ENCODE measurements at places on chromosomes 6 and 20. TPM values are rescaled to one million over a fixed set of nuclear protein-coding genes. Genes with fewer than 3 reads are reported as not detected.

- H3K4me3 ChIP-seq: no peak overlapping the region
- no peak for DNase-seq
- H3K36me3 ChIP-seq: peaks cover 1% of the 10 kb centered on the region
- no peaks in the 10 kb centered on the region for H3K27me3 ChIP-seq
Measured at GRCh38 chr6:42791706-42792320, 10.0 kb downstream of the BICRAL start.

ZC2HC1B gene
- not detected for polyA plus RNA-seq

- H3K27ac ChIP-seq: peak overlapping the region; percentile 90
- H3K4me3 ChIP-seq: peak overlapping the region; percentile 90
- peaks cover 16% of the 10 kb centered on the region for H3K4me1 ChIP-seq
- H3K36me3 ChIP-seq: peaks cover 6% of the 10 kb centered on the region
- DNase-seq: no peak
Measured at GRCh38 chr20:44475372-44475693, 341 bp upstream of the TTPAL start.

GRCh38 chr6:9977411-9977810 lies 437.5 kb downstream of the TFAP2A start:
- H3K4me3 ChIP-seq: no peak overlapping the region
- DNase-seq: no peak
- H3K36me3 ChIP-seq: no peaks in the 10 kb centered on the region
- no peaks in the 10 kb centered on the region for H3K27me3 ChIP-seq

DNA sequence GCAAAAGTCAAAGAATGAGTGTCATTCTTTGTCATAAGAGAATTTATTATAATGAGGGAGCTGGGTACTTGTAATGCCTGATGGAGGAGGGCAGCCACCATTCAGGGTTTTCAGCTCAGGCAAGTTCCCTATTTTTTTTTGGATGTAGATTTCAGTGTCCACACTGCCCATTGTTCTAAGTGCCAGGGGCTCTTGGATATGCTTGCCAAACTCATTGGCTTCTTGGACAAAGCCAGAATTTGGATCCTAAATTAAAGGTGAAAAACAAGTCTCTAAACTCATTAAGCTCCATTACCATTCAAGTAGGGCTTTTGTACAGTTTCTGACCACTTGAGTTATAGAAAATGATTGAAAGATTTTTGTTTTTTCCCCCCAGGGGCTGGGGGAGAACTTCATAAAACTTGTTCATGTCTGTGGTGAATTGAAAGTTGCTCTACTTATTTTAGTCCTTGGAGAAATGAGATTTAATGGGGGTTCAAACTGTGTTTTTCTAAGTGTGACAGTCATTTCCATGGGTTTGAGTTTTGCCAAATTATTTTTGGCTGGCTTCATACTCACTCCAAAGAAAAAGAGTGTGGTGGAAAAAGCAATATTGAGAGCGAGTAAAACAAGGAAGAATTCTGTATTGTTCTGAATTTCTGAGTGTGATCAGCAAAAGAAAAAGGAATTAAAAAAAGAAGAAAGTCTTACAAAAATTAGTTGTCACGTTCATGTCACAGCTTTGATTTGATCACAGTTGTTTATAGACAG lies 46.0 kb downstream of the TIAM2 start:
- H3K27me3 ChIP-seq: no peaks in the 10 kb centered on the region
- no peak for DNase-seq
- no peaks in the 10 kb centered on the region for H3K36me3 ChIP-seq
- no peaks in the 10 kb centered on the region for H3K4me1 ChIP-seq

GRCh38 chr20:3759884-3760283 lies 7.7 kb downstream of the ADISSP start:
- H3K4me1 ChIP-seq: no peaks in the 10 kb centered on the region
- no peaks in the 10 kb centered on the region for H3K27me3 ChIP-seq
- H3K27ac ChIP-seq: no peak overlapping the region

DNA sequence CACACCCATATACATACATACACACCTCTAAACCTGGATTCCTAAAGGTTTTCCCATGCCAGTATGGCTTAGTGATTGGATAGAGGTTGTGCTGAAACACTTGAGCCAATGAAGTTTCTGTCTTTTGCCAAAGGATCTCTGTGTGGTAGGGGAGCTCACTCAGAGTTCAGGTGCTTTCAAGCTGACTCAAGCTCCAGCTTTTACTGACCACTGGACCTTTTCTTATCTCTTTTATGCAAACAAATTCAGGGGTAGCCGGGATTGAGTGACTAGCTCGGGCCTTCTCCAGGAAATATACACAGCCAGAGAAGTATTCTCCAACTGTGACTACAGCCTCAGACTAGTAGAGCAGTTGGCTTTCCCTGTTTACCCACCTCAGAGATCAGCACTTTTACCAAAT lies 21.5 kb upstream of the DSE start:
- H3K27ac ChIP-seq: no peak overlapping the region
- H3K4me3 ChIP-seq: no peak overlapping the region
- no peak for DNase-seq
- no peaks in the 10 kb centered on the region for H3K36me3 ChIP-seq
- peaks cover 6% of the 10 kb centered on the region for H3K4me1 ChIP-seq

DNA sequence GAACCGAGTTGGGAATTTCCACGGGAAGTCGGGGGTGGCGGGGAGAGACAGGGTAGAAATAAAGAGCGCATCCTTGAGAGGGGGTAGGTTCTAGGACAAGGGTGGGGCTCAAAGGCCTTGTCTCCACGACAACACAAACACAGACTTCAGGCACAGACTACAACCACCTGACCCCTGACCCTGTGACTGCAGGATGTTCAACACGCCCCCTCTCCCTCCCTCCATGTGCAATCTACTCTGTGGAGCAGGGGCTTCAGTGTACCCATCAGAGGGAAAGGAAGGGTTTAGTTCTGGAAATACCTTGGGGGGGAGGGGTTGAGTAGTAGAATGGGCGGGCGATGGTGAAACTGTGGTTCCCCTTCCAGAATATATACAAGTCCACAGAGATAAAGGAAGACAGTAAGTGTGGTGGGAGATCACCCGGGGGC lies 651 bp upstream of the TAPBP start:
- H3K36me3 ChIP-seq: peaks cover 17% of the 10 kb centered on the region
- H3K4me3 ChIP-seq: peak overlapping the region; percentile 95
- H3K4me1 ChIP-seq: peaks cover 26% of the 10 kb centered on the region
- DNase-seq: no peak
- H3K27ac ChIP-seq: peak overlapping the region; percentile 96

DNA sequence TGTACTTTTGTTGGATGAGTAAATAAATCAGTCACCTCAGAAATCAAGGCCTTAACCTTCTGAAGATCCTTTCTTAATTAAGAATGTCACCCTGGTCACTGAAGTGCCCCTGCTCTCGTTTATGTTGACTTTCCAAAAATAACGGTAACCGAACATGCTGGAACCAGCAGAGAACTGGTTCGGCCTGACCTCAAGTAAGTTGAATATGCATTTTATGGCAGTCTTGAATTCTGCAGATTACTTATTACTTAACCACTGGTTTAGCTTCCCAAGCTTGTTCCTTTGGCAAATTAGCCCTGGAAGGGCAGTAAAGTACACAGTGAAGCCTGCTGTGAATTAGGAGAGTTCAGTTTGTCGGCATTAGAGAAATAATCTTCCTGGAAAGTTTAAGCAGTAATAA lies 12.2 kb downstream of the MAPRE1 start:
- no peak overlapping the region for H3K4me3 ChIP-seq
- no peaks in the 10 kb centered on the region for H3K4me1 ChIP-seq
- peaks cover 9% of the 10 kb centered on the region for H3K36me3 ChIP-seq
- no peak overlapping the region for H3K27ac ChIP-seq

DNA sequence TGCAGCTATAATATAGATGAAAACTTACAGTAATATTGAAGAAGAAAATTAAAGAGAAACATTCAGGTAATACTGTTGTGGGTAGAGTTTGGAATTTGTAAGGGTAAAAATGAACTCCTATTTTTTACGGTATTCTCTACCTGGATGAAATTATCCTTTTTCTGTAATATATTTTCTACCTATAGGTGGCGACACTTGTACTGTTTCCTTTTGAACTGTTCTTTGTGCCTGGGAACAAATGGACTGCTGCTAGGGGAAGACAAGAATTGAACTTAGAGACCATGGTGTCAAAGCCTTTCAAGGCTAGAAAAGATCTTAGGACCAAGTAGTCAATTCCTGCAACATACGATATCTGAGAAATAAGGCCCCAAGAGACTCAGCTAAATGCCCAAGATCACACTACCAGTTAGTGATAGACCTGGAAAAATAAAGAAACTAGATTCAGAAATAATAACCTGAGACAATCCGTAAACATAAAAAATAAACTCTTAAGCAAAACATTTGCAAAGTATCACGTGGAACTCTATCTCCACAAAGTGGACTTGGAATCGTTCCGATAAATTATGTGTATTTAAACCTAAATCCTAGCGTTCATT lies 383.8 kb downstream of the TFAP2A start:
- no peaks in the 10 kb centered on the region for H3K36me3 ChIP-seq
- peak; percentile 4 for DNase-seq
- no peak overlapping the region for H3K4me3 ChIP-seq

DNA sequence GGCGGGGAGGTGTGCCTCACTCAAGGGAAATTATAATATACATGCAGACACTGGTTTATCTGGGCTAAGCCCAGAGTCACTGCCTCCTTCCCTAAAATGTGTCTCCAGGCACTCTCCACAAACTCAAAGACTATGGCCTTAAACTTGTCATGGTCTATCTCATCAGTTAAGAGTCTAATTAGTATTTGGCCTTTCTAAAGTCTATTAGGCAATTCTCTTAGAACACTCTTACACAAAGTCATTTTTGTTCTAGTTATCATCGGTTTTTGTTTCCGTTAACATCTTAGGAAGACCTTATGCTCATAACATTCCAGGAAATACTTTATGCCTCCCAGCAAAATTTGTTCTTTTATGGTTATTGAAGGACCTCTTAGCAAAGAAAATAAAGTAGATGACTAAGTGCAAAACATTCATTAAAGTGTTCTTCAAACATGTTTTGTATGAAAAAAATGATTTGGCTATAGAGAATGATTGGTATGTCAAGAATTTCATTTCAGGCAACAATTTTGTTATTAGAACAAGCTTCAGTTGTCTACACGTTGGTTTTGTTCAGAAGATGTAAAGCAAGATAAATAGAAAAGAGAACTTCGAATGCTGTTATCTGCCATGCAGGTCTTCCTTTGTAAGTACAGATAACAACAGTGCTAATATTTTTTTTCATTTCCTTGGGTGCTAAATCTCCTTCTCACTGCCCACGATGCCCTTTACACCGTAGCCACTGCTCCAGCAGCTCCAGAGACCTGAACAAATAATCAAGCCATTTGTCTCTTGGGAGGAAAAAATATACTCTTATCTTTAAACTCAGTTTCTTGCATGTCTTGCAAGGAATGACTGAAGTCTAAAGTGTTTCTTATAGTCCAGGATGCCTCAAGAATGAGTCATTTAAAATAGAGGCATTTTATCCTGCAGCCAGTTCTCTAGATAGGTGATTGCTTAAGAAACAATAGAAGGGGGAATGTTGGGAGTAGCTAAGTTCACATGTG lies 170.4 kb downstream of the HTR1B start:
- H3K4me3 ChIP-seq: peak overlapping the region; percentile 68
- peak; percentile 60 for DNase-seq
- H3K27me3 ChIP-seq: no peaks in the 10 kb centered on the region
- no peaks in the 10 kb centered on the region for H3K36me3 ChIP-seq
- peaks cover 47% of the 10 kb centered on the region for H3K4me1 ChIP-seq
- H3K27ac ChIP-seq: peak overlapping the region; percentile 76

ULBP3 gene
- 16.6 TPM for polyA plus RNA-seq

- DNase-seq: peak; percentile 40
- H3K27ac ChIP-seq: no peak overlapping the region
- H3K36me3 ChIP-seq: peaks cover 11% of the 10 kb centered on the region
- no peaks in the 10 kb centered on the region for H3K27me3 ChIP-seq
Measured at GRCh38 chr6:105322499-105323225, 80.2 kb downstream of the PREP start.

RAET1E gene
- 24.9 TPM for polyA plus RNA-seq

TMEM170B gene
- polyA plus RNA-seq: 0.08 TPM

DNA sequence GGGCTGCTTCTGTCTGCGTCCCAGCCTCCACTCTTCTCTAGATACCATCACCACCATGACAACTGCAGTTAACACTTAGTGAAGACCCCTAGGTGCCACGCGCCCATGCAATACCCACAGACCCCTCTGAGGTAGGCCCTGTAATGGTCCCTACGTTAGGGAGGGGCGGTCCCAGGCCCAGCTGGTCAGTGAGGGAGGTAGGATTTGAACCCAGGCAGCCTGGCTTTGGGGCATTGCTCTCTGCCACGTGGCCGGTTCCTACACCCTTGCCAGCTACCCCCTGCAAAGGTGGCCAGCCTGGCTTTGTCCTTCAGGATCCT lies 18.2 kb downstream of the RIPOR3 start:
- no peaks in the 10 kb centered on the region for H3K27me3 ChIP-seq
- no peak overlapping the region for H3K4me3 ChIP-seq
- H3K36me3 ChIP-seq: no peaks in the 10 kb centered on the region

- H3K4me1 ChIP-seq: no peaks in the 10 kb centered on the region
- no peak for DNase-seq
- H3K27ac ChIP-seq: no peak overlapping the region
- no peak overlapping the region for H3K4me3 ChIP-seq
Measured at GRCh38 chr6:99416892-99417767, 8.0 kb downstream of the PNISR start.

MLIP gene
- polyA plus RNA-seq: 0.87 TPM

Measured in keratinocyte (primary cell).